ENCODE measurements at places on chromosomes 5 and 9.
A peak's percentile ranks its signal among the peaks of the same experiment; 100 is the strongest.

DNA sequence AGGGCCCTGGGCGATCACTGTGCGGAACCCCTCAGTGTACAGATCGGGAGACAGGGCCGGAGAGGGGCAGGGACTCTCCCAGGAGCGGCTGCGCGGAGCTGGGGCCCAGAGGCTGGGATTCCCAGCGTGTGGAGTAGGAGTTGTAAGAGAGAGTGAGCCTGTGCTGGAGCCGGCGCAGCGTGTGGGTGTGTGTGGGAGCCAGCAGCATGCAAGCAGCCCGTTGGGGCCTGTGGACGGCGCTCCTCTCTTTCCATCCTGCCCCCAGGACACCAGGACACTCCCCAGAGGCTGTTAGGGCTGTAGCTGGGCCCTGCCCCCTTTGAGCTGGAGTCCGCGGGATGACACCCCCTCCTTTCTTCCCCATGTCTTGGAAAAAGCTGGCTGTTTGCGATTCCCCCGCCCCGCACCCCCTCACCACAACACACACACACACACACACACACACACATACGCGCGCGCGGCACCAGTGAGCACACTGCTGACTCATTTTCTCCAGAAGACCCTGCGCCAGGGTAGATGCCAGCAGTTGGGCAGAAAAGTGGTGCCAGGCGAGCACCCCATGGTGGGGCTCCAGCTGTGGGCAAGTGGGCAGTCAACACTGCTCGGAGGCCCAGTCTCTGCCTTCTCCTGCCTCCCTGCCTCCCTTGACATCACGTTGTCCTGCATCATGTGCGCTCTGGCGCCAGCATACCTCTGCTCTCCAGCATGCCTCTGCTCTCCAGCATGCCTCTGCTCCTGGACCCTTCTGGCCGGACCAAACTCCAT, 1.5 kb downstream of the COL27A1 start:
- DNase-seq = peak; percentile 13

GRCh38 chr5:31887556-31887955, 248.6 kb downstream of the PDZD2 start:
- DNase-seq = peak; percentile 48

DNA sequence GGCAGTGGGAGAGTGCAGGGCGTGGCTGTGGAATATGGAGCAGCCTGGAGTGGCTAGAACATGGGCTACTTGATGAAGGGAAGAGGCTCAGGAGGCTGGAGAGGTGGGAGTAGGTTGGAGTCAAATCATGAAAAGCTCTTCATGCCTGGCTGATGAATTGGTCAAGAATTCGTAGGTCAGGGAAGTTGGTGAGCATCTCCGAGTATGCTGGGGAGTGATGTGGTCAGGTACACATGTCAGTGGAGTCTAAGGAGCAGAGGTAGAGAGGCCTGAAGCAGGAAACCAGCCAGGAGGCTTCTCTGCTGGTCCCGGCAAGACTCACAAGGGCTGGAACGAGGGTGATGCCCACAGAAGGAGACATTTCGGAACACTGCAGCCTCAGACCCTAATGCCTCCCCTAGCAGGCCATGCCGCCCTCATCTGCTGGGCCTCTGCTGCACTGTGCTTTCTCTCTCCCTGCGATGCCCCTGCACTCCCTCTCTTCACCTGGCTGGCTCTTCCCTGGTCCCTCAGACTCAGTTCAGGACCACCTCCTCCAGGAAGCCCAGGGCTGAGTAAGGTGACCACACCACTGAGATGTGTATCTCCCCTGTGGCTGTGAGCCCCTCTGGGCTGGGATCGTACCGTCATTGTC, 33.6 kb downstream of the TMOD1 start:
- DNase-seq = no peak

DNA sequence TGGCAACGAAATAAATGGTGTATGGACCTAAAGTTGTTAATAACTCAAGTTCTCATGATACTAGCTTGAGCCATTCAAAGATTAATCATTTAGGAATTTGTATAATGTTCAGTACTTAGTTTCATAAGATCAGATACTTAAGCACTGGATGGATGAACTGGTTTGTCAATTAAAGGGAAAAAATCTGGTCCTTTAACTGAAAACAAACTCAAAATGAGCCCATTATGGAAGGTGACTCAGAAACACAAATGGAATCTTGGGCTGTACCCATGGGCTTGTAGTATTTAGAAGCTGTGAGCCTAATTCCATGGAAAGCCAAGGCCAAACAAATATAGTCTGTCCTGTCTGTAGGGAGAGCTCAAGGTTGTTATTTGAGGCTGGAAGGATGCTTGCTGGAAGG, 27.6 kb upstream of the ADRB2 start:
- no peak for DNase-seq

- no peak for DNase-seq
Measured at GRCh38 chr5:163135849-163136248, 301.5 kb upstream of the CCNG1 start.

GRCh38 chr5:127863610-127864395, 160.6 kb downstream of the CCDC192 start:
- DNase-seq = no peak

- DNase-seq = no peak
Measured at GRCh38 chr9:94805585-94805984, 79.1 kb downstream of the AOPEP start.

DNA sequence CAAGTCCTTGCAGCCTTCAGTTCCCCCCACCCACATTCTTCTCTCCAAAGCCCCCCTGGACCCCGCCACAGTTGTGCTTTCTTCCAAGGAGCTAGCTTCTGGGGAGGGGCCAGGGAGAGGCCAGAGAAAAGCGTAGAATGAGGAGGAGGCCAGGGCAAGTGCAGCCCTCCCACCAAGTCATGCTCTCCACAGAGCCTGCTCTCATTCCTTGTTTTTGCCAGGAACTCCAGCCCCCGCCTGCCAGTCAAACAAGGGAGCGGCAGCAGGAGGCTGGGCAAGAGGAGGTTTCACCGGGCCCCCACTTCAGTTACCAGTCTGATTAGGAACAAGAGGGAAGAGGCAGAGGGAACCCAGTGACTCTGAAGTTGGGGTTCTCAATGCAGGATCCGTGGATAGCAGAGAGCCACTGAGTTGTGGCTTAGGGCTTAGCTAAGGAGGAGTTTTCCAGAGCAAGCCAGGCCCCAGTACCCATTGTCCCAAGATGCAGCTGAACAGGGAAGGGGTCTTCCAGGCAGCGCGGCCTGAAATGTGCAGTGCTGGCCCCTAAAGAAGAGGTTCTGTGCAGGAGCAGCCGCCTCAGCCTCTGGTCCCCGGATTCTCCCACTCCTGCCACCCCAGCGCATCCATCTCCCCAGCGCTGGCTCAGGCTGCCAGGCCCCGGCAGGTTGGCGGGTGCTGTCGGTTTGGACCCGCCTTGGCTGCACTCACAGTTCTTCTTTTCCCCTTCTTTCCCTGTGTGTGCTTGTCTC, 120.6 kb downstream of the DAB2IP start:
- DNase-seq = peak; percentile 66

GRCh38 chr9:97578846-97579245, 54.3 kb downstream of the TSTD2 start:
- DNase-seq = no peak

- DNase-seq = no peak
Measured at GRCh38 chr5:78126536-78126935, 168.0 kb downstream of the AP3B1 start.

DNA sequence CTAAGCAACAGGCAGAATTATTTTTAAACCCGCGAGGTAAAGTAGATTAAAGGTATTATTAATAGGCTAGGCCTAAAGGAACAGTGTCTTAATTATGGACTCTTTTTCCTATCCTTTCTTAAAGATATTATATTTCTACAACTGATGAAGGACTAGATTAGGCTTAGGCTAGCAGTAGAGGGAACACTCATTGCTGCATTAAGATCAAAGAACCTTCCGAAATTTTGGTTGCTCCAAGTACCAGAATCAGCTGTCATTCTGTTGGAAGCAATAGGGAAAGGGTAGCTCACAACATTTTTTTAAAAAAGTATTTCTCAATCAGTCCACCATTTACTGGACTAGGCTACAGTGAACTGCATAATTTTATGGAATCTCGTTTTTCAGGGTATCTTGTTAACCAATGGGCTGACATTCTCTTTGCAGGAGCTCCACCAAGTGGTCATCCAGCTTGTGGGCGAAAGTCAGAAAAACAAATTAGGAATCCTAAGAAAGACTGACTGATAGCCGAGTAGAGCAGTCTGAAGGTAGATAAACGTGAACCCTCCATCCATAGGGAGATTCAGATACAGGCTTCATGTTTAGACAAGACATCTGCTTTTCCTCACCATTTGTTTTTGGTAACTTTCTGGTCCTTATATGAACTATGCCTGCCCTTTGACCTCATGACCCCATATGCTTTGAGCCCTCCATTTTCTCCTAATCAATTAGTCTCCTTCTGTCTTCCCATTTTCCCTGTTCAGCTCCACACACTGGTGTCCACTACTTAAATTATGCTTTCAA, 103.6 kb upstream of the CHD1 start:
- no peak for DNase-seq

GRCh38 chr5:91670122-91670521, 287.0 kb upstream of the ARRDC3 start:
- no peak for DNase-seq

- DNase-seq = no peak
Measured at GRCh38 chr9:17846948-17847655, 268.2 kb downstream of the SH3GL2 start.

DNA sequence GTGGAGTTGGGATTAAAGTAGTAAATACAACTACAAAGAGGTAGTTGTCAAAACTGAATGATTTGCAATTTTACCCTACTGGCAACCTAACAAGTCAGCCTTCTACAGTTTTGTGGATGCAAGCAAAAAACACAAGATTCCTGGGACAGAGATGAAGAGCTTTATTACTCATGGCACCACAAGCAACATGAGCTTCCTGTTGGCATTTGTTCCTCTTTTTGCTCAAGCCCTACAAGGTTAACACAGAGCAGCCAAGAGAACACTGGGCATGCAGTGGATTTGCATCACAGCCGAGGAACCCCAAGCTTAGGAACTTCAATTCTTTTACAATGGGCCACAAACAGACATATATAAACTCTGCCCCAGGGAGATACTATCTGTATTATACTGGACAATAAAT, 28.8 kb upstream of the DMAC1 start:
- no peak for DNase-seq

Measured in caudate nucleus (tissue), 63 donors.